CD4-positive, alpha-beta T cell treated with Interleukin-6 for 4 hours (primary cell): ENCODE measurements at places on chromosomes 12 and 14.

DNA sequence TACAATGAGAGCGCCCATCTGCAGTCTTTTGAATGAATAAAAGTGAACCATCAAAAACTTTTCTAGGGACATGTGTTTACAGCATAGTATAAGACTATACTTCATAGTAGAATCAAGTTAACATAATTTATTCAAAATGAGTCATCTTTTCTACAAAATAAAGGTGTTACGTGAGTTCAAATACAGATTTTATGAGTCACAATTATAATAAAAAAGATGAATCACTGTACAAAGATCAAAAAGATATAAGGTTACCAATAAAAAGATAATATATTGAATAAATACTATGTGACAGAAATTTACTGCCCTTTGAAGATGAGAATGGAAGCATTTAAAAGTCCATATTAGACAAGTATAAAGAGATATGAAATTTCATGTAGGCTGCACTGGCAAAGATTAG is 2.8 kb downstream of the MBIP start:
- DNase-seq, result no peak

DNA sequence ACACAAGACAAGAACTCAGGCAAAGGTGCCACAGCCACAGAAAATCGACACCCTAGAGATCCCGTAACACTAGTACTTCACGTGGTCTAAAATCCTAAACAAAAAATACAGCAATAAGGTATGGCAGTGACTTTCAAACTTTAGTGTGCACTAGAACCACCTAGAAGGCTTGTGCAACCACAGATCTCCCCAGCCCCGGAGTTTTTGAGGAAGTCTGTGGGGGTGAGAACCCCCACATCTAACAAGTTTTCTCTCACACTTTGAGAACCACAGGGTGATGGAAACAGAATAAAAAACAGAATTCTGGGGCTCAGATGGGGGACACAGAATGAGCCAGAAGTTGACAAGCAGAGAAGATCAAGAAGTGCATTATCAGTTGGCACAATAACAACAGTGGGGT is 254.0 kb downstream of the ANO6 start:
- no peak for DNase-seq

DNA sequence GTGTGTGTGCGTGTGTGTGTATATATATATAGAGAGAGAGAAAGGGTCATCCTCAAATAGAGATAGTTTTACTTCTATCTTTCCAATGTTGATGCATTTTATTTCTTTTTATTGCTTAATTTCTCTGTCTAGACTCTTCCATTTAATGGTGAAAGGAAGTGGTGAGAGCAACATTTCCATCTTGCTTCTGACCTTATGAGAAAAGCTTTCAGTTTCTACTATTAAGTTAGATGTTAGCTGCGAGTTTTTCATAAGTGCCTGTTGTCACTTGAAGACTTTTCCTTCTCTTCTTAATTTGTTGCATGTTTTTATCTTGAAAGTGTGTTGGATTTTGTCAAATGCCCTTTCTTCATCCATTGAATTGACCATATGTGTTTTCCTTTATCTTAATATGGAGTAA is 304.4 kb upstream of the FAR2 start:
- no peak for DNase-seq

DNA sequence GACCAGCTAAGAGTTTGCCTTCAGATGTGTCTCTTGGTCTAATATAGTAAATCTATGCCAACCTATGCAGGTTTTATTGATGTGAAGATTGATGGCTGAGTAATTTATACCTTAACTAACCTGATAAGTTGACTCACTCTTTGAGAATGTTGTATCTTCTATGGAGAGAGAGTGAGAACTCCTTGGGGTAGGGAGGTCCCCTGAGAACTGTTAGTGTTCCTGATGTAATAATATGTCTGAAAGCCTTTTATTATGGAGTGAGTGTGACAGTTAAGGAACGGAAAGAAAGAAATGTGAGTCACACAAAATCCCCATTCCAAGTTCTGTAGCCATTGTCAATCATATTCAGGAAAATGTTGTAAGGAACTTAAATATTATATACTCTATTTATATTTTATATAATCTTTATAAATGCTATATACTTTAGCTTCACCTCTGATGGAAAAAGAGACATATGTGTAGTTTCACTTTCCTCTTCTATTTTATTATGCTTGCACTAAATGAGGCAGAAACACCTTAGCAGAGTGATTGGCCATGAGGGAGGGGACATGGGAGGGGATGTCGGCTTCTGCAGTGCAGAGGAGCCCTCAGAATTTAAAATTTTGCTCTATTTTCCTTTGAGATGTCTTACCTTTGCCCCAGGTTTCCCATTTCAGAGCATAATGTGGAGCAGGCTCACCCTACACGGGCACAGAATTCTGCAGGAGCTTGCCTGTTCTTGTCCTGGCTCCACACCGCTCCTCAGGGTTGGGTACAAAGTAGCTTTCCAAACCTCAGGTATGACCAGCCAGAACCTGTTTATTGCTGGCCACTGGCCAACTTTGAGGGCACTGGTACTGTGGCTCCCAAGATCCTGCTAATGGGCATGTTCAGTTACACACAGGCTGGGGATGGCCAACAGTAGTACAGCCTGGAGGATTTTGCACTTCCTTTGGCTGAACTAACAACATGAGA is 57.7 kb downstream of the ARF6 start:
- no peak for DNase-seq

DNA sequence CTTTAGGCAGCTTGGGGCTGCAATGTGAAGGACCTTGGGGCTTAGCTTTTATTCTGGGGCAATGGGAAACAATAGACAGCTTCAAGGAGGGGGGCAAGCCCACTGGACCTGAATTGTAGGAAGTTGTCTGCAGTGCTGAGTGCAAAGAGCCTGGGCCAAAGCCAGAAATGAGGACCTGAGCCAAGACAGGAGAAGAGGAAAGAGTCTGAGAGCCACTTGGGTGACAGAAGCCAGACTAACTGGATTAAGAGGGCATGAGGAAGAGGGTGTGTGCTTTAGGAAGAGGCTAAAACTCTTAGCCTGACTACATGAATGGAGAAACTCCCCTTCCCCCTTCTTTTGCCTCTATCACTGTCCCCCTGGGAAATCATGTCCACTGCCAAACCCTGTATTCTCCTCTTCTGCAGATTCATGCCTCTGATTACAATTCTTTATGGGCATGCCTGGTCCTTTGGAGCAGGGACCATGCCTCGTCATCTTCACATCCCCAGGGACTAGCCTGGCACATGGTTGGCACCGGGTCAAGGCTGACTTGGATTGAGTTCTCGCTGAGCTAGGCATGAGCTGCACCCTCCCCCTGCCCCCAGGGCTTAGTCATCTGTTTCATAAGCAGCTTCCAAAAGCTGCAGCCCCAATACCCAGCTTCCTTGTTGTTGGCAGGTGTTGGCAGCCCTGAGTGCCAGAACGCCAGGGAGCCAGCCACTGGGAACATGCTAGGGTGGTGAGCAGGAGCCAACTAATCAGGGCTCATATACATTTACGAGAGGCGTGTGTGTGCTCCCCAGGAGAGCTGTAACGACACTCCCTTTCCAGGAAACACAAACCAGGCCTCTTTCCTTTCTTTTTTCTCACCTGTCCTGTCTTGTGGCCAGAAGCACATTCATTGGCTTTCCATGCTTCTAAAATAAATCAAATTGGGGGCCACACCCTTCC is 27.7 kb upstream of the JDP2 start:
- no peak for DNase-seq

DNA sequence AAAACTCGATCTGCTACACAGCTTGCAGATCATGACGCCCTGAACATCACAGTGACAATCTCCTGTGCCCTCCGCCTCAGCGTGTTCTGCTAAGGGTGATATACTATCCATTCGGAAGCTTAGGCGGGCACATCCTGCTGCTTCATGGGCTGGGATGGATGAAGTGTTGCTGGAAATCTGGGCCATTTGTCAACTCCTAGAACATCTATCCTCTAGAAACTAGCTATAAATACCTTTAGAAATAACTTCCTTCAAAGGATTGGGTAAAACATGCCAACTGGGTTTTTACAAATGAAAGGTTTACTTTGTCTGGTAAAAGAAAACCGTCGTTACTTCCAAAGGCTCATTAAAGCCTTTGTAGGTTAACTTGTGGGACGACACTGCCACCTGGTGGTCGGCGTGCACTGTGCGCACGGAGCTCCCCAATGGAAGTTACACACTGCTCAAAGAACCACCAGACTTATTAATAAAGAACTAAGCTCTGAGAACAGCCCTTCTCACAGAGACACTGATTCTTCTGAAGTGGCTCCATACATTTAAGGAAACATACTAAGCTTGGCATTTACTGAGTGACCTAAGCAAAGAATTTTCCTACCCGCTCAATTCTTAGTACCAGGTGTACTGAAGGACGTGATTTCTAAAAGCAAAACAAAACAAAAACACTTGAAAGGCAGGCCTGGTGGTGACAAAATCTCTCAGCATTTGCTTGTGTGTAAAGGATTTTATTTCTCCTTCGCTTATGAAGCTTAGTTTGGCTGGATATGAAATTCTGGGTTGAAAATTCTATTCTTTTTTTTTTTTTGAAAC is 21.6 kb upstream of the CACNA2D4 start:
- peak; percentile 94 for DNase-seq

- no peak for DNase-seq
These were observed 436.2 kb upstream of the TMEM132C start for GRCh38 chr12:127830730-127831129.

- no peak for DNase-seq
These were observed 166.9 kb upstream of the LRIG3 start for GRCh38 chr12:59087077-59087673.

DNA sequence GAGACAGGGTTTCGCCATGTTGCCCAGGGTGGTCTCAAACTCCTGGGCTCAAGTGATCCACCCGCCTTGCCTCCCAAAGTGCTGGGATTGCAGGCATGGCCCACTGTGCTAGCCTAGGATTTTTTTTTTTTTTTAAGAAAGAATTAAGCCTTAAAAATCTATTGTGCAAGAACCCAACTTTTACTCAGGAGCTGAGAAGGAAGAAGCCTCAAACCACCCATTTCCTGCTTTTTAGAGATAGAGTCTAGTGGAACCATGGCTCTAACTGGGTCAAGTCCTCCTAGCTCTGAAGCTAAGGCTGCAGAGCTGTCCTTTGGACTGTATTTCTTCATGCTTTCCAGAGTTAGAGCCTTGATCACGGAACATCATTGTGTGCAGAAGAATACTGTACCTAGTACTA is 1.3 kb upstream of the TSFM start:
- no peak for DNase-seq

GRCh38 chr12:118357257-118358007 is 15.3 kb downstream of the TAOK3 start:
- DNase-seq, result peak; percentile 65

GRCh38 chr14:94124582-94125377 is 4.6 kb downstream of the IFI27L2 start:
- no peak for DNase-seq

DNA sequence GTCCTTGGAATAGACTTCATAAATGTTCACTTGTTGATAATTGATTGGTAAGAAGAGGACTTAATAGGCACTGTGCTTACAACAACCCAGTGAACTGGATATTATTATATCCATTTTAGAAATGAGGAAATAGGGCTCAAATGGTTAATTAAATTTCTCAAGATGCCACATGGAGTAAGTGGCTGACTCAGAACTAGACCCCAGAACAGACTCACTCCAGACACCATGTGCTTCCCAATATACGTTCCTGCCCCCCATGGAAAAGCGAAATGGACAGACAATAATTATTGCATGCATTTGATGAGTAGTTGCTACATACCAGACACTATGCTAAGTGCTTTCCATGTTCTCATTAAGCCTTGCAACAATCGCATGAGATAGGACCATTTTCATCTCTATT is 895 bp upstream of the ANKS1B start:
- no peak for DNase-seq

DNA sequence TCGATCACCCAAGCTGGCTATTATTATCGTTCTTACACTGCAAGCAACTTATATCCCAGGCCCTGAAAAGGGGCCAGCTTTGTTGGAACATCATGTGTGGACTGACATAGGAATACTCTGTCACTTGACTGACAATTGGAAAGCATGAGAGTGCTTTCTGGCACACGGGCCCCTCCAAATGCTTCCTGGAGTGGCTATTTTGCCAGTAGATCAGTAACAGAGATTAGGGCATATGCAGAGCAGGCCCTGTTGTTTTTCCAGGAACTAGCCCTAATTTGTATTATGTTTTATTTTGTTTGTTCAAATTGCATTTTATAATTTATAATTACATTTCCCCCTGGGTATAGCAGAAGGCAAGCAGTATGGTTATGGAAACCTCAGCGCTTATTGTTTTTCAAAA is 170.1 kb upstream of the FRMD6 start:
- DNase-seq, result no peak

DNA sequence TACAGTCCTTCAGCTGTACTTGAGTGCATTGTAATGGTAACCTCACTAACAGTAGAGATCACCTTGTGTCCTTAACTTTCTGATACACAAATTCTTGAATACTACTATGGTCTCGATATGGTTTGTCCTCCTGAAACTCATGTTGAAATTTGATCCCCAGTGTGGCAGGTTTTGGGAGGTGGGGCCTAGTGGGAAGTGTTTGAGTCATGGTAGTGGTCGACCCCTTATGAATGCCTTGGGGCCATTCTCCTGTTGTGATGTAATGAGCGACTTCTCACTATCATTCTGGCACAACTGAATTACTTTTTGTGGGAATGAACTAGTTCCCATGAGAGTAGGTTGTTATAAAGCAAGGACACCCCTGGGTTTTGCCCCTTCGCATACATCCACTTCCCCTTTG is 52.3 kb downstream of the IPO8 start:
- no peak for DNase-seq

DNA sequence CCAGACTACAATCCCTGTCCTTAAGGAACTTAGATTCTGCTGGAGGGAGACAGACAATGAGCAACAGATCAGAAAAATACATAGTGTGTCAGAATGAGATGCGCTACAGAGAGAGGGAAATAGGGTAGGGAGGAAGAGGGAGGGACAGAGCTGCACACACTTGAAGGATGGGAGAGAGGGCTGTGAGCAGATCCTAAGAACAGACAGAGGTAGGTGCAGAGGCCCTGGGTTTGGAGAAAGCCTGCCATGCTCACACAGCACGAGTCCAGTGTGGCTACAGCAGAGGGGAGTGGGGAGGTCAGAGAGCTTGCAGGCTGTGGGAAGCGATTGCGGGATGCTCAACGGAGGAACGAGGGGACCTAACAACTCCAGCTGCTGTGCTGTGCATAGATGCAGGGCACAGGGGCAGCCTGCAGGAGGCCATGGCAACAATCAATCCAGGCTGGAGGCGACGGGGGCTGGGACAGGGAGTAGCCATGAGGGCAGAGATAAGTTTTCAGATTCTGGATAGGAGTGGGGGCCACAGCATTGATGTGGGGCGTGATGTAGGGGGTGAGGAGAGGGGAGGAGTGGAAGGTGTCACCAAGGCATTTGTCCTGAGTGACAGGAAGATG is 20.7 kb downstream of the FAIM2 start:
- no peak for DNase-seq
